Karpas-422 (cell line): ENCODE measurements at places on chromosomes 2 and 18. TPM values are rescaled to one million over a fixed set of nuclear protein-coding genes. Genes with fewer than 3 reads are reported as not detected.

INPP5D gene
- 145 and 155 TPM in 2 replicates for total RNA-seq

DNA sequence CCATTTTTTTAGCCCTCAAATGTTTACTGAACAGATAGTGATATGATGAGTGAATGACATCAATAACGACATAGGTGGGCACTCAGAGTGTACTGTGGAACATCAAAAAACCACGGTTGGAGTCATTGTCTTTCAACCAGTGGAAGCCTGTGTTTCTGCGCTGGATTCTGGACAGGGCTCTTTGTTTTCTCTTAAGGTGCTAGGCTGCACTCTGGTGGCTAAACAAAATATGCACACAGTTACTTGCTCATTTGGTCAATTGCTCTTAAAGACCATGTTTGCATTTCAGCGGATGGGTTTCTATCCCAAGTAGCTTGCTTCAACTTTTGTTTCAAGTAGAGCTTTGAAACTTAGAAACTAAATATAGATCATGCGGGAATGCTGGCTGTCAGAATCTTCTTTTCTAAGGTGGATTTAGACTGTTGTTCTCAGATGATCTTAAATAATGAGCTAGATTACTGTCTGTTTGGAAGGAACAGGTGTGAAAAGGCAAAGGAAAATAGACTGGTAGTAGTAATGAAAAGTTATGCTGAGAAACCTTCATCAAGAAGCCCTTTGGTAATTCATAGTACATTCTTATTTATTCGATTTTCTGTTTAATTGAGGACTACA lies 48.5 kb upstream of the LYPD6B start:
- H3K27ac ChIP-seq = no peak overlapping the region
- peak; percentile 90 for DNase-seq
- H3K4me1 ChIP-seq = peaks cover 5% of the 10 kb centered on the region
- no peaks in the 10 kb centered on the region for H3K27me3 ChIP-seq
- H3K36me3 ChIP-seq = no peaks in the 10 kb centered on the region

DNA sequence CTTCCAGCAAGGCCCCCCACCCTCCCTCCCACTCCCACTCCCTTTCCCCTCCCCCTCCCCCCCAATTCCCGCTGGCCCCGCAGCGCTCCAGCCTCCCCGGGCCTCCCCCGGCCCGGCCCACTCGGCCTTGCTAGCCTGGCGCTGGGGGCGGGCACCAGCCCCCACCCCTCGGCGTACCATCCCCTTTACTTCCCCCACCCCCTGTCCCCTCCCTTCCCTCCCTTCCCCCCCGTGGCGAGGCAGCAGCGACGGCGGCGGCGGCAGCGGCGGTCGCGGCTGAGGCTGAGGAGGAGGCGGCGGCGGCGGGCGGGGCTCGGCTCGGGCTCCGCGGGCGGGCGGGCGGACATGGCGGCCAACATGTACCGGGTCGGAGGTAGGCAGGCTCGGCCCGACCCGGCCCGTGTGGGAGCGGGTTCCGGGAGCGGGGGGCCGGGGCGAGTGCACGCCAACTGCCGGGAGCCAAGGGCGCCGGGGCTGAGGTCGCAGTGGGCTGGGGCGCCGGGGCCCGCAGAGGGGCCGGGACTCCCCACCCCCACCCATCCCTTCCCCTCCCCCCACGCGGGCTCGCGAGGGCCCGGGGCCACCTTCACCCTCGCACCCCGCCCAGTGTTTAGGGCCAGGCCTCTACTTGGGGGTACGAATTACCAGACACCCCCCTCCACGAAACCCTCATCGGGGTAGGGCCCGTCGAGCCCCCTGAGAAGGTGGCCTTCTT lies at the start of gene MTA3:
Gene MTA3, plus strand, starts transcription at position 232 of the 715 bp plus-strand sequence. Its CDS starts 114 bp downstream, at position 346.
- no peaks in the 10 kb centered on the region for H3K27me3 ChIP-seq
- H3K27ac ChIP-seq = peak within 1 kb of the TSS; percentile 98
- DNase-seq = peak; percentile 92
- peaks cover 70% of the 10 kb centered on the region for H3K4me1 ChIP-seq
- H3K36me3 ChIP-seq = peaks cover 25% of the 10 kb centered on the region

DNA sequence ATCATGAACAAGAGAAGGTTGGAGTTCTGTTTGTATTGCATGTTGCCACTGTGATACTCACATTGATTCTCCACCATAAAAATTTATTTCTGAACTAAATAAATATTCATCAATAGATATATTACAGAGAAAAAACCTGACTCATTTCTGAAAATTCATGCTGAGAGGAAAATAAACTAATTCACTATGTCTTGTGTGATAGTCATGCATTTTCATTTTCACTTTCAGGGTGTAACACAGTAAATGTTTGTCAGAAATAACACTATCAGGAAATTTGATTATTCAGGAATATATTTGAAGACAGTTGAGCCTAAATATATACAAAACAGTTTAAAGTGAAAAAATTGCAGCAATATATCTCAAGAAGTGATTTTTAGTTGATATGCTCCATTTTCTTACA lies 335.2 kb downstream of the KCNJ3 start:
- no peak overlapping the region for H3K4me3 ChIP-seq
- no peak for DNase-seq
- H3K4me1 ChIP-seq = no peaks in the 10 kb centered on the region
- H3K36me3 ChIP-seq = no peaks in the 10 kb centered on the region

- H3K4me3 ChIP-seq = no peak overlapping the region
- DNase-seq = no peak
- no peak overlapping the region for H3K27ac ChIP-seq
Observed at GRCh38 chr2:52369178-52369577, 1337.2 kb upstream of the NRXN1 start.
